Suprapubic skin (tissue), 4 donors: ENCODE measurements at places on chromosomes 3 and 15.

DNA sequence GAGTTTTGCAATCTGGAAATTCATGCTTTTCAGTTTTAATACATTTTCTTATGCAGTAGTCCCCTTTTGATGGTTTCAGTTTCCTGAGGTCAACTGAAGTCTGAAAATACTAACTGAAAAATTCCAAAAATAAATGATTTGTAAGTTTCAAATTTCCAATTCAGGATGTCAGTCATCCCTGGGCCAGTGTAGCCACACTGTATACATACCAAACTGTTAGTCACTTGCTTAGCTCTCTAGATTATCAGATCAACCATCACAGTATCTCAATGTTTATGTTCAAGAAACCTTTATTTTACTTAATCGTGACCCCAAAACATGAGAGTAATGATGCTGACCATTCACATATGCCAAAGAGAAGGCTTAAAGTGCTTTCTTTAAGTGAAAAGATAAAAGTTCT lies 715.5 kb downstream of the GBE1 start:
- no peak for DNase-seq
- no peaks in the 10 kb centered on the region for H3K4me1 ChIP-seq
- no peaks in the 10 kb centered on the region for H3K36me3 ChIP-seq
- H3K4me3 ChIP-seq = no peak overlapping the region
- H3K27ac ChIP-seq = no peak overlapping the region
- H3K27me3 ChIP-seq = no peaks in the 10 kb centered on the region

DNA sequence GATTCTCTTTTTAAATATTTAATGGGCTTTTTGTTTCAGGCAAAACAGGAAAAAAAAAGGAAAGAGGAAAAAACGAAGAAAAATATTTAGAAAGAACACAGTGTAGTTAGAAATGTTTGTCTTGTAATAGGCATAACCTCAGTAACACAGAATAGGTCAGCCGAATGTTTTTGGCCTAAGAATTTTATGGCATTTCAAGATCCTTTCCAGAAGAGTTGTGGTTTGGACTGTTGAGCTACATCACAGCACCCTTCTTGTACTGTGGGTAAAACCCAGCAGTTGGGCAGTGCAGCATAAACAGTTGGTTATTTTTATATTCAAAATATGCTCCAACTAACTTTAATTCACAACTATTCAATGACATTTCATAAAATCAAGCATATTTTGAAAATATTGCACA lies 474.4 kb upstream of the AGTR1 start:
- H3K27me3 ChIP-seq = no peaks in the 10 kb centered on the region
- no peak overlapping the region for H3K27ac ChIP-seq
- no peaks in the 10 kb centered on the region for H3K36me3 ChIP-seq
- no peak for DNase-seq
- no peak overlapping the region for H3K4me3 ChIP-seq

GRCh38 chr3:4693620-4694019 lies 200.5 kb downstream of the ITPR1 start:
- no peaks in the 10 kb centered on the region for H3K4me1 ChIP-seq
- H3K27me3 ChIP-seq = no peaks in the 10 kb centered on the region
- DNase-seq = no peak
- H3K36me3 ChIP-seq = peaks cover 9% of the 10 kb centered on the region

DNA sequence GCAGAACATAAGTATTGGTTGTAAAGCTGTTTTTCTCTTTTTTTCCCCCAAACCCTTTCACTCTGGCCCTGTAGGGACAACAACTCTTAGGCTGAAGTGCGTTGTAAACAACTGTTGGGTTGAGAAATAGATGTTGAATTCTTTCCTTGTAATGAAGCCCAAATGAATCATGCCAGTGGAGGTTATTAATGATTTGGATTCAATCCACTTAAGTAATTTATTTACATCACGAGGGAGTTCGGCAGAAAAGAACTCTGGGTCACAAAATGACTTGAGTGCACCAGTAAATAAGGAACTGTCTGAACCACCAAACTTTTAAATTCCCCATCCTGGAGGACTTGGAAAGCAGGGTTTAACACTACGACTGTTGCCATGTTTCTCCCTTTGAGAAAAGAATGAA lies 218.9 kb downstream of the PDZRN3 start:
- H3K27ac ChIP-seq = peak overlapping the region; percentile 55
- no peak for DNase-seq
- H3K36me3 ChIP-seq = no peaks in the 10 kb centered on the region
- H3K4me1 ChIP-seq = peaks cover 19% of the 10 kb centered on the region

GRCh38 chr3:141499284-141499683 lies 12.5 kb downstream of the RASA2 start:
- no peak overlapping the region for H3K4me3 ChIP-seq
- H3K27ac ChIP-seq = peak overlapping the region; percentile 9
- DNase-seq = no peak
- no peaks in the 10 kb centered on the region for H3K36me3 ChIP-seq
- no peaks in the 10 kb centered on the region for H3K27me3 ChIP-seq

DNA sequence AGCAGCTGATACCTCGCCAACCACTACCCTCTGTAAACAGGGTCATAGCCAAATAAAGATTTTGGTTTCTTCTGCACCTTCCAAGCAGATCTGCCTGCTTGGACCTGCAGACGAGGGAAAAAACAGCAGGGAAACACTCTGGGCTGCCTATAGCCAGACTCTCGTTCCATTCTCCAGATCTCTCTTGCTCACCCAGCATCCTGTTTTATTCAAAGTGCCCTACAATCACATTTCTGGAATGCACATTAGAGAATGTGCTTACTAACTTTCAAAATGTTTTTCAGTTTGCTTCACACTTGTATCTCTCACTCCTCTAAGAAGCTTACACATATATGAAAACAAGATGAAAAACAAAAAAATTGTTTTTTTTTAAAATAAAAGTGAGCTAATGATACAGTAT lies 71.4 kb downstream of the MLH1 start:
- no peaks in the 10 kb centered on the region for H3K27me3 ChIP-seq
- H3K4me1 ChIP-seq = no peaks in the 10 kb centered on the region
- no peak overlapping the region for H3K4me3 ChIP-seq
- DNase-seq = no peak
- H3K36me3 ChIP-seq = peaks cover 48% of the 10 kb centered on the region
- no peak overlapping the region for H3K27ac ChIP-seq

DNA sequence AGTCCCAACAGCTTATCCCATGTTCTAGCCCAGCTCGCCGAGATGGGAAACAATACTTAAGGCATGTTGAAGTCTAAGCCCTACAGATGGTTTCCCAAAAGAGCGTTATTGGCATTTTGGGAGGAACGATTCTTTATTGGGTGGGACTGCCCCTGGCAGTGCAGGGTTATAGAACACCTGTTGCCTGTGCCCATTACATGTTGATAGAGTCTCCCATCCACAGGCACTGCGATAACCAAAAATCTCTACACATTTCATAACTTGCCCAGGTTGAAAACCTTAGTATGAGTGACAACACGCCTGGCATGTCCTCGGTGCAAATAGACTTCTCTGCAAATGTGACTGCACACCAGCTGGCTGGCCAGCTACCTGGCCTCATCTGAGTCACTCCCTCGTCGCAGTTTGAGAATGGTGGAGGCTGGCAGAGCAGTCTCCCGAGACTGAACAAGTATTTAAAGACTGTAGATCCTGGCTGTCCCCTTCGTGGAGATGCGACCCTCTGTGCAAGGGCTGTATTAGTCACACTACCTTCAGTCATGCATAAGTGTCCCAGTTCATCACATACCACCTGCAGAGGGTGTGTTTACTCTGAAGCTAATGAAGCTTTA lies 18.7 kb downstream of the ZNF80 start:
- no peak overlapping the region for H3K4me3 ChIP-seq
- H3K27ac ChIP-seq = no peak overlapping the region
- no peak for DNase-seq
- H3K4me1 ChIP-seq = peaks cover 6% of the 10 kb centered on the region

DNA sequence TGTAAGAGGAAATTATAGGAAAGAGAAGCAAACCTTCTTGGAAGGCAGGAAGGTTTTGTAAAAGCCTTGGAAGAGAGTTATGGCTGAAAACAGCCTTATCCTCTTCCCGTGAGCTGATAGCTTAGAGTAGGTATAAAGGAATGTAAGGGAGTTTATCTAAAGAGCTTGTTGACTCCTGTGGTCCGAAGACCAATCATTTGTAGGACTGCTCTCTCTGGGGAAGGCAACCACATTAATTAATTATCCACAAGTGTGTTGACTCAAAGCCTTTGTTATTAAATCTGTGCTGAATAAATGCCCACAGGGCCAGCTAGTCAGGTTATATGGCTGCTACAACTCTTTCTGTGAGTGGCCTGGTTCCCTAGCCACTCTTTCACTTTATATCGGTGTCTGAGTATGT lies 452.1 kb upstream of the RASGRP1 start:
- no peak overlapping the region for H3K27ac ChIP-seq
- H3K4me1 ChIP-seq = no peaks in the 10 kb centered on the region
- no peaks in the 10 kb centered on the region for H3K27me3 ChIP-seq
- no peak for DNase-seq
- no peak overlapping the region for H3K4me3 ChIP-seq
- no peaks in the 10 kb centered on the region for H3K36me3 ChIP-seq

GRCh38 chr15:28133281-28133680 lies 34.2 kb upstream of the OCA2 start:
- no peaks in the 10 kb centered on the region for H3K4me1 ChIP-seq
- H3K36me3 ChIP-seq = peaks cover 40% of the 10 kb centered on the region
- H3K4me3 ChIP-seq = no peak overlapping the region
- no peak overlapping the region for H3K27ac ChIP-seq
- no peaks in the 10 kb centered on the region for H3K27me3 ChIP-seq
- no peak for DNase-seq

GRCh38 chr3:168872826-168873225 lies 777.1 kb upstream of the GOLIM4 start:
- H3K27ac ChIP-seq = no peak overlapping the region
- H3K4me3 ChIP-seq = no peak overlapping the region
- DNase-seq = no peak
- no peaks in the 10 kb centered on the region for H3K36me3 ChIP-seq

GRCh38 chr15:29039466-29040369 lies 153.9 kb downstream of the APBA2 start:
- DNase-seq = no peak
- H3K4me3 ChIP-seq = no peak overlapping the region
- H3K4me1 ChIP-seq = no peaks in the 10 kb centered on the region
- no peak overlapping the region for H3K27ac ChIP-seq
- H3K36me3 ChIP-seq = no peaks in the 10 kb centered on the region

DNA sequence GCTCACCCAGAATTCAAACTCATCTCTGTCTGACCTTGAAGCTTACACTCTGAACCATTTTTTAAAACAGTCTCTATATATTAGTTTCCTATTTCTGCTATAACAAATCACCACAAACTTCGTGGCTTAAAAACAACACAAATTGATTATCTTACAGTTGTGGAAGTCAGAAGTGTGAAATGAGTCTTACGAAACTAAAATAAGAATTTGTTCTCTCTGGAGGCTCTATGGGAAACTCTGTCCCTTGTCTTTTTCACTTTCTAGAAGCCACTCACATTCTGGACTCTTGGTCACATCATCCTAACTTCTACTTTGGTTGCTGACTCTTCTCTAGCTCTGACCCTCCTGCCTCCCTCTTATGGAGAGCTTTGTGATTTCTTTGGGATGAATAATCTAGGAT lies 429.3 kb upstream of the THBS1 start:
- H3K27me3 ChIP-seq = no peaks in the 10 kb centered on the region
- no peak overlapping the region for H3K4me3 ChIP-seq
- H3K4me1 ChIP-seq = peaks cover 11% of the 10 kb centered on the region
- no peak overlapping the region for H3K27ac ChIP-seq
- H3K36me3 ChIP-seq = no peaks in the 10 kb centered on the region

- DNase-seq = no peak
- H3K36me3 ChIP-seq = no peaks in the 10 kb centered on the region
- no peak overlapping the region for H3K27ac ChIP-seq
Measured at GRCh38 chr3:78846718-78847117, 921.1 kb downstream of the ROBO1 start.

- H3K27ac ChIP-seq = no peak overlapping the region
- H3K4me1 ChIP-seq = peaks cover 10% of the 10 kb centered on the region
- H3K4me3 ChIP-seq = no peak overlapping the region
- peaks cover 33% of the 10 kb centered on the region for H3K27me3 ChIP-seq
- DNase-seq = peak; percentile 18
Measured at GRCh38 chr3:13110678-13111116, 37.5 kb upstream of the IQSEC1 start.

DNA sequence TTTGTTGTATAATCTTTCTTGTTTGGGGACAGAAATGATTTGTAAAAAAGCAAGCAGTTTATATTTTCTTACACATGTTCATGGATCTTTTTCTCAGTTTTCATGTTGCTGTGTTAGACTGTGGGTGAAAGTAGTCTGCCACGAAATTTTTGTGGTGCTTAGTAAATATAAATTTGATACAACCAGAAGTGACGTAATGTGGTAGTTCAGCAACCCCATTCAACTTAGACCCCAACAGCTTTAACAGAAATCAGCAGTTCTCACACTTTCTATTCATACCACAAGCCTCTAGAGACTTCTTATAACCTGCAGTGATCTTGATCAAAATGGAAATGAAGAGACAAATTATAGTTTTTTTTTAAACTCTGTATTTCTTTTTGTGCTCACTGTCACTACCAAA lies 120.2 kb upstream of the IGSF10 start:
- H3K4me3 ChIP-seq = no peak overlapping the region
- no peak for DNase-seq
- H3K4me1 ChIP-seq = peaks cover 6% of the 10 kb centered on the region
- no peaks in the 10 kb centered on the region for H3K27me3 ChIP-seq

DNA sequence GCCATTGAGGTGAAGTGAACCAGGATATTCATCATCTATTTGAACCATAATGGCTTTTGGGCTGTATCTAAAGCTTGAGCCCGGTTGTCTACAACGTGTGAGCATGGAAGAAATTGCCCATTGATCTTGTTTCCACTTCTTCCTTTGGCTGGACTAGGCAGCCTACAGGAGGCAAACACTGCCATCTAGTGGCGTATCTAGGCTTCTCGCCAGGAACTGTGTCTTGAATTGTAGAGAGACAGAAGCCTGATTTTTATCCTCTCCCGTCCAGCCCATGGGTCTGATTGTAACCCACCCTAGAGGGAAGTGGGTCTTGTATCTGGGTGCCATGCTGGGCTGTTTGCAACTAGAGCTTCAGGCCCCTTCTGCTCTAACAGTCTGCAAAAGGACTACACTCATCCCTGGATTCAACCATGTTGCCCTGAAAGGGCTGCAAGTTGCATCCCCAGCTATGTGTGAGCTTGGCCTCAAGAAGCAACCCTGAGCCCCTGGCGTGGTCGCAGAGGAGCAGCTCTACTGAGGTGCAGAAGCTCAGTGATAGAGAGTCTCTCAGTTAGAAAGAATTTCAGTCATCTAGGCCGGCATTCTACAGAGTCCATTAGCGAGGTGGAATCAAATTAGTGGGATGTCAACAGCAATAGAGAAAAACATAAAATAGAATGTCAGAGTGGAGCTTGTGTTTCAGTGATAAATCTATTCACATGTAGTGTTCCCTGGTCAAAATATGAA lies 170.2 kb upstream of the UMPS start:
- H3K27me3 ChIP-seq = no peaks in the 10 kb centered on the region
- no peak overlapping the region for H3K4me3 ChIP-seq
- H3K4me1 ChIP-seq = peaks cover 26% of the 10 kb centered on the region
- H3K36me3 ChIP-seq = no peaks in the 10 kb centered on the region
- no peak overlapping the region for H3K27ac ChIP-seq
- no peak for DNase-seq

GRCh38 chr15:52057996-52058395 lies 39.0 kb downstream of the MAPK6 start:
- no peaks in the 10 kb centered on the region for H3K4me1 ChIP-seq
- no peak for DNase-seq
- H3K4me3 ChIP-seq = no peak overlapping the region
- H3K27me3 ChIP-seq = no peaks in the 10 kb centered on the region
- no peak overlapping the region for H3K27ac ChIP-seq
- peaks cover 79% of the 10 kb centered on the region for H3K36me3 ChIP-seq
